D341Med (cell line): ENCODE measurements at places on chromosomes 6 and 20.

GRCh38 chr6:29861521-29862255, 34.1 kb downstream of the HLA-G start:
- DNase-seq: no peak

- DNase-seq: no peak
Measured at GRCh38 chr20:9491324-9491723, 23.1 kb upstream of the LAMP5 start.

- DNase-seq: no peak
Measured at GRCh38 chr6:137487181-137487868, 6.9 kb downstream of the OLIG3 start.

- no peak for DNase-seq
Measured at GRCh38 chr20:25695532-25696370, 902 bp downstream of the ZNF337 start.

GRCh38 chr6:3205913-3206312, 21.5 kb downstream of the TUBB2B start:
- no peak for DNase-seq

DNA sequence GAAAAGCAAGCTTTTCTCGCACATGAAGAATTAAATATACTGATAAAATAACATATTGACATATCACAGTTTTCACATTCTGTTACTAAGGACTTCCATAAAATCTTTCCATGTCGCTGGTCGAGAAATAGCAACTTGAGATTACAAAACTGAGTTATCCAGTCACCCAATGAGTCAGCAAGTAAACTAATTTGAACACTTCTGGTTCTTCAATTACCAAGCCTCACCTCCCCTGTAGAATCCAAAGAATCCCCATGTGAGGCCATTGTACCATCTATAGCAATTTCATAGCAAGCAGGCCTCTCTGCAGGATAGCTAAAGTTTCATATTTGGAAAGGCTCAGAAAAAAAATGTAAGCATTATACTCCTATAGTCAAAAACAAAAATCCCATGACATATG, 87.3 kb downstream of the PKHD1 start:
- no peak for DNase-seq

DNA sequence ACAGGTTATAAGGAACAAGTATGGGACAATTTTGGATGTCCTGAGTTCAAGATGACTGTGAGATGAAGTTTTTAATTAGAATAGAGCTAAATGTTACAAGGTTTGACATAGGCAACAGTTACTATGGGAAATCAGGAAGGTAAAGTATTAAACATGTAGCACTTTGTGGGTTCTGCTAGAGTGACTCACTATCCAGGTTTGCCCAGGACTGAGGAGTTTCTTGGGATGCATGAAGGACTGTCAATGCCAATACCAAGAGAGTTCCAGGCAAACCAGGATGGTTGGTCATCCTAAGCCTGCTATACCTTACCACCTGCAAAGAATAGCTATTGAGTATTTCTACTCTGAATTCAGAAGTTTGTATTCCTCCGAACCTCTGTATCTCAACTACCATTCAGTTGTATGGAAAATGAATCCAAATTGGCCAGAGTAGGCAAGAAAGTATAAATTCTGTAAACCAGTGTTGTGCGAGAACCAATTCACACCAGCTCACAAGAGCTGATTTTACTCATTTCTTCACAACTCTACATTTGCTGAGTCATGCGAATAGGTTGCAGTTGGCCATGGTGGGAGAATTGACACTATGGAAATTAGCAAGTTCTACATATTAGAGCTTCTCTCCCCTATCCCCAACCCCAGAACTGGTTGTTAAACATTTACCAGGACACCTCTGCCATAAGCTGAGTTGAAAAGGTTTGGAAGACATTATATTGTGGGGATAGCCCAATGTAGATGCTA, 449.5 kb downstream of the PLCB1 start:
- DNase-seq: no peak

GRCh38 chr20:6525447-6526303, 241.8 kb upstream of the BMP2 start:
- no peak for DNase-seq

DNA sequence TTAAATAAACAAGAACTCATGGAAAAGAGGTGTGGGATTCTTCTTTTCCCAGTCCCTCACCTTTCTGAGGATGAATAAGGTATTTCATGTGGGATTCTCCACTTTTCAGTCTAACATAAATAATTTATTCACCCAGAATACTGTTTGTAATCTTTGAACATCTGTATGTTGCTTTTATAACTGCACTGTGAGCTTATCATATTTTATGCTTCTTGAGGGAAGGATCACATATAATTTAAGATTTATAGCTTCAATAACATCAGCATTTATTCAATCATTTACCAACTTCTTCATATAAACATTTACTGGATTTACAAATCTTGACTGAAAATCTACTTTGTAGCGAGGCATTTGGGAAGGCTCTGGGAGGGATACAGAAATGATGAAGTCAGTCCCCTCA, 154.2 kb upstream of the KCNK16 start:
- DNase-seq: no peak

DNA sequence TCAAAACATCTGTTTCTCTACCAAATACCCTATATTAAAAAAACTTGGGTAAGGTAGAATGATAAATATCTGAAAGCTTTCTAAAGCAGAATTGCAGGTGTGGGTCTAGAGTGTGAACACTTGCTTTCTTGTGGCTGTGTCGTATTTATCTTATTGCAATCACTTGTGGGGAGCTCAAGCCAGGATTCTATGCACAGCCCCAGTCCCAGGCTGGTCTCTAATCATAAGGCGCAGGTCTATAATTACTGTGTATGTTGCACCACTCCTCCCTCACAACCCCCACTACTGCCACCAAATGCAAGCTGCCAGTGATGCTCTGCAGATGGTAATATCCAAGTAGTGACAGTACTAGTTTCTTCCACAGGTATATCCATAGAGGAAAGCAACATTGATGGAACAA, 2.2 kb upstream of the E2F3 start:
- no peak for DNase-seq

GRCh38 chr6:8082954-8083858, 19.0 kb upstream of the BLOC1S5 start:
- DNase-seq: no peak

GRCh38 chr20:9397928-9398327, 116.5 kb upstream of the LAMP5 start:
- DNase-seq: no peak

GRCh38 chr6:129846761-129847160, 14.4 kb downstream of the TMEM244 start:
- no peak for DNase-seq

- no peak for DNase-seq
Measured at GRCh38 chr6:142184307-142184706, 37.2 kb downstream of the VTA1 start.

- DNase-seq: no peak
Measured at GRCh38 chr20:13277663-13278295, 56.7 kb downstream of the ISM1 start.

DNA sequence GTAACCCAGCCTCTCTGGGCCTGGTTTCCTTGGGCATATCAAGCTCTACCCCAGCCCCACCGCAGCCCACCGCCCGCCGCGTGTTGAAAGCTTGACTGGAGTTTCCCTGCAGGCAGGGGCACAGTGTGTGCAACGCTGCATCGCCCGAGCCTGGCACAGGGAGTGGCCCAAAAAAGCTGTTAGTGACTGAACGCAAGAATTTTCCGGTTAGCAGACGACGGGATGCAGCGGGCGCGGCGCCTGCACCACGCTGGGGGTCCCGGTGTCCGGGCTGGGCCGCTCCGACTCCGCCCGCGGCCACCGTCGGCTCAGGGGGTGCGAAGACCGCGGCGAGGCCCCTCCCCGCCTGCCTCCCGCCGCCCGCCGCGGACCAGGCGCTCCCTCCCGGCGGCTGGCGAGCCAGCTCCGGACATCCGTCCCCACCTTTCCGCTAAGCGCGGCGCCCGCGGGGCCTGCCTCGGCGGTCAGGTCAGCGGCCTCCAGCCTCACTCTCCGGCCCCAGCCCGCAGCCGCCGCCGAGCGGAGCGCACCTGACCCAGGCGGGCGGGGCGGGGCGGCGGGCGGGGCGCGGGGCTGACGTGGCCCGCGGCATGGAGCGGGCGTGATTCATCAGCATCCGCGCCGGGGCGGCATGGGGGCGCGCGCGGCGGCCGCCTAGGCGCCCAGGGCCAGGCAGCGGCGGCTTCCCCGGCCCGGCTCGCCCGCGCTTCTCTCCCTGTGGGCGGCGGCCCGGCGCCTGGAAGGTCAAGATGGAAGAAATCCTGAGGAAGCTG, at the start of gene ARFGEF3:
TSS of gene ARFGEF3 (plus strand) at position 602 of the 773 bp plus-strand sequence. CDS start at position 750, 148 bp downstream.
- peak; percentile 68 for DNase-seq

DNA sequence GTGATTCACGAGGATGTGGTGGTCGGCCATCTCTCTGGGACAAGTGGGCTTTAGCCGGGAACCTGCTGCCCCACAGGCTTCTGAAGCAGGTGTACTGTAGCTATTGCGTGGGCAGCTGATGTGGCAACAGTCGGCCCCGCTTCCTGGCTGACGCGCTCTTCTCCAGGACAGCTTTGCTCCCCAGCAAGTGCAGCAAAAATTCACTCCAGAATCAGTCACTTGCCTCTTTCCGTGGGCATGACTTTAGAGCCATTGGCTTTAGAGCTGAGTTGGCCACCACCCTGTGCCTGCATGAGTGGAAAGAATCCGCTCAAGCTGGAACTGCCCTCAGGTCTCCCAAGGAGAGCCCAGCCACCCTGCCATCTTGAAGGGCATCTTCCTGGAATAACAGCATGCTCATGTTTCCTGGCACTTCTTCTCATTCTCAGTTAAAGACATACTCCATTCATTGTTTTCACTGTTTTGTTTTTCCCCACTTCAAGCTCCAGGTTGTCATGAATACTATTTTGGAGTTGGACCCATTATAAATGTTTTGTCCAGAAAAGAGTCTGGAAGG, 178.3 kb downstream of the ZDHHC14 start:
- DNase-seq: no peak

DNA sequence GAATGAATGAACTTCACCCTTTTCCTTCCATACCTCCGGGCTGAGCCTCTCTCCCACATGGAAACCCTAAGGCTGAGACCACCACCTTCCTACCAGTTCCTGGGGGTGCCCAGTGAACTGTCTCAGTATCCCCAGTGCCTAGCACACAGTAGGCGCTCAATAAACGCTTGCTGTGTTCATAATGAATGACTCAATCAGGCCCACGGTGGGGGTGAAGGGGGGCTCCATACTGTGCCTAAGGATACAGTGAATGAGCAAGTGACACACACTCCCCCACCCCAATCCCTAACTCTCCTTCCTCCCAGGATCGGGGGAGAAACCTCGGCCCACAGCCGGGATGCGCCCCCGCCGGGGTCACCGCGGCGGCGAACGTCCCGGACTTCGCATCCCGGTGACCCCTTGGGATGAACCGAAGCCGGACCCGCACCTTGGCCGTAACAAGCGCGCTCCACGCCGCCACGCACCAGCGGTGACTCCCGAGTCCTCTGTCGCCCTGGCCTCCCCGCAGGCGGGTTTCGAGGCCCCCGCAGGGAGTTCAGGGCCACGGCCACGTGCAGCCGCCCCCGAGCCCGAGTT, 592 bp downstream of the KCNG1 start:
- no peak for DNase-seq

DNA sequence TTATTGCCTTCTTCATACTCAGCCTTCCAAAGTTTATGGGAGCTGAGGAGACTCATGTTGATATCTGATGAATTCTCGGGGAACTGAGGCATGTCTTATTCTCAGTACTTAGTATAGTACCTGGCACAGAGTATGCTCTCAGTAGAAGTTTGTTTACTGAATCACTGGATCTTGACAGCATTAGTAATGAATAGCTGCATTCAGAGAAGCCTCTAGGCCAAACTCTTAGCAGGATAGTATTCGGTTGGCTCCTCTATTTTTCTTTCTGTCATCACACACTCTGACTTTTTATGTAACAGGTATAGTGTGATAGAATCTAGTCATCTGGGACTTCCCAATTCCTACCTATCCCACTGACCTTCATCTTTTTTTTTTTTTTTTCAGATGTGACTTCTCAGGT, 566.4 kb upstream of the MAN1A1 start:
- DNase-seq: no peak

DNA sequence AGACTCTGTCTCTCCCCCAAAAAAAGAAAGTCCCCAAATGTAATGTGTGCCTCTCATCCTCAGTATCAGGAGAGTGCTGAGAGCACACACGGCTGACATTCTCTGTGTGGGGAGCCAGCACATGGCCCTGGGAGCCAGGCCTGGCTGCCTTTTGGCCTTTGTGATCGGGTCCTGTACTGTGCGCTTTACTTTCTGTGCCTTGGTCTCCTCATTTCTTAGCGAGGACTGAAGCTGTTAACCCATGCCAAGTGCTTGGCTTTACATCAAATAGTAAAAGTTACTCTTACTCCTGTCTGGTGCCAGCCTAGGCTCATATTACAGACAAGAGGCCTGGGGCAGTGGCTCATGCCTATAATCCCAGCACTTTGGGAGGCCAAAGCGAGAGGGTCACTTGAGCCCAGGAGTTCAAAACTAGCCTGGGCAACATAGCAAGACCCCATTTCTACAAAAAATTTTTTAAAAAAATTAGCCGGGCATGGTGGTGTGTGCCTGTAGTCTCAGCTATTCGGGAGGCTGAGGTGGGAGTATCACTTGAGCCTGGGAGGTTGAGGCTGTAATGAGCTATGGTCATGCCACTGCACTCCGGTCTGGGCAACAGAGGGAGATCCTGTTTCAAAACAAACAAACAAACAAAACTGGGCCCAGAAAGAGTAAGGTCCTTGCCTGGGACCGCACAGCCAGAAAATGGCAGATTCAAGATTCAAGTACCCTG, 50.3 kb downstream of the SNAI1 start:
- no peak for DNase-seq

DNA sequence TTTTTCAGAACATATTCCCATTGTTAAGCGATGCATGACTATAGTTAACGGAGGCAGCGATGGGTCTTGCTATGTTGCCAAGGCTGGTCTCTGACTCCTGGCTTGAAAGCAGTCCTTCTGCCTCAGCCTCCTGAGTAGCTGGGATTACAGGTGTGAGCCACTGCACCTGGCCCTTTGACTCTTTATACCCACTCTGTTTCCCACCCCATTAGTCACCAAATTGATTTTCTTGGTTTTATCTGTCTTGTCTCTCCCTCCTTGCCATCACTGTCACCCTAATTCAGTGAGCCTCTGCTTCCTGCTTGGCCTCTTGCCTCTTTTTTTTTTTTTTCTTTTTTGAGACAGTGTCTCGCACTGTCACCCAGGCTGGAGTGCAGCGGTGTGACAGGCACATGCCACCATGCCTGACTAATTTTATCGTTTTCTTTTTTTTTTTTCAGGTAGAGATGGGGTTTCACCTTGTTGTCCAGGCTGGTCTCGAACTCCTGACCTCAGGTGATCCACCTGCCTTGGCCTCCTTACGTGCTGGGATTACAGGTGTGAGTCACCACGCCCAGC, 31.3 kb downstream of the ZFAND3 start:
- DNase-seq: no peak

DNA sequence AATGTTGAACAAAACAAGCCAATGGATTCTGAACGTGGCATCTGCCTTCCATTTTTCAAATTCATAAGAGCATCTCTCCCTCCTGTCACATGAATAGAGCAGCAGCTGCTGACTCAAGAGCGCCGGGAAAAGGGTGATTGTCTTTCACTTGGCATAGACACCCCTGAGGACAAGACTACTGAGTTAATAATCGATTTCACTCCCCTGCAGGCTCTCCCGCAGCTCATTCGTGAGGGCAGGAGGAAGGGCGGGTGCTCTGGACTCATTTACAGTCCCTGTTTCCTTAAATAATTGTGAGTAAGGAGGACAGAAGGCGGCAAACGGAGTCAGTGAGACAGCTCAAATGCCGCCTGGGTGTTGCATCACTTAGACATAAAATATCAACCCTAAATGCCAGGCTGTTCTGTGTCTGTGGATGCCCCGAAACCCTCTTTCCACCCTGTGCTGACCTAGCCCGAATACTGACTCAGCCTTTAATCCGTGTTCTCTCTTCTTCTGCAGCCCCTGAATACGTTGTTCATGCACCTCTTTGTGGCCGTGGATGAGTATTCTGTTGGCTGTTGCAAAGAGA, 21.6 kb downstream of the CFAP61 start:
- no peak for DNase-seq
